NCI-H1105 treated with DMSO at 0.1 percent for 48 hours (cell line): ENCODE measurements at places on chromosomes 5 and 9.

- peak; percentile 40 for DNase-seq
Measured at GRCh38 chr5:177446200-177447065, at the start of gene PRR7. TSS of gene PRR7 (plus strand) at chr5:177446814. CDS start at chr5:177455068, 8,254 bp downstream.

- peak; percentile 67 for DNase-seq
Measured at GRCh38 chr9:121399883-121400607, 30.0 kb upstream of the STOM start.

- no peak for DNase-seq
Measured at GRCh38 chr5:69285448-69286116, 47.0 kb downstream of the CCDC125 start.

DNA sequence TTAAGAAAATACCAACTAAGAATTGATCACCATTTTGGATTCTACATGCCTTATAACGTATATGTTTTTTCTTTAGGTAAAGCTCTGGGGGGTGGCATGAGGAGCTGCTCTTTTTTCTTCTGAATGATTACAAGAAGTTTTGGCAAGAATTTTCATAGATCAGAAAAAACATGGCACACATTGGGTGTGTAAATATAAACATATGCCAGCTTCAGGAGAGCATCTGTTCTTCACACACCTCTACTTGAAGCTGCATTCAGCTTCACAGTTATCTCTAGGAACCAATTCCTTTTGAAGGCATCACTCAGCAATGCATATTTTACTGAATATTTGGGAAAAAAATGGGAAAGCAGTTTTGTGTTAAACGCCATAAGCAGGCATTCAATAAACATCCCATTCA is 122.7 kb upstream of the GHR start:
- DNase-seq: no peak

DNA sequence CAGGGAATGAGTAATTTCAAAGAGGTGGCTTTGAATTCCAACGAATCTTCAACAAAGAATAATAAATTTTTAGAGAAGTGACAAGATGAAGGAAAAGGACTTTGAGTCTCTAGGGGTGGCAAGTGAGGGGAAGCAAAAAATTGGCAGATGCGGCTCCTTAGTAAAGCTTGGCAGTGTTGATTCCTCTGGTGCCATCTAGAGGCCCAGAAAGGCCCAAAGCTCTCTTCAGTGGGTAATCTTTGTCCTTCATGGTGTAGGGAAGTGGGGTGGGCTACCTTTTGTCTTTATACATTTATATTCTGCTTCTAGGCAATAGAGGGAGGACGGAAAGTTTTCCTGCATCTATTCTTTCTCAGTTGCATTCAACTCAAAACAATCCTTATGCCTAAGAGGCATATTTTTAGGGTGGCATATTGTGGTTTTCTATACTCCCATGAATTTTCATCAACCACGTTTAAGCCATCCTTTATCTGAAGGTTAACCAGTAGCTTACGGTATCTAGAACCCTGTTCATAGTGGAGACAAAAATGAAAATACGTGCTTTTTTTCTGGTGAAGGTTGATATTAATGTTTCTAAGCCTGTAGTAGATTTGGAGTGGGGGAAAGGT is 17.5 kb upstream of the ROPN1L start:
- DNase-seq: peak; percentile 40

DNA sequence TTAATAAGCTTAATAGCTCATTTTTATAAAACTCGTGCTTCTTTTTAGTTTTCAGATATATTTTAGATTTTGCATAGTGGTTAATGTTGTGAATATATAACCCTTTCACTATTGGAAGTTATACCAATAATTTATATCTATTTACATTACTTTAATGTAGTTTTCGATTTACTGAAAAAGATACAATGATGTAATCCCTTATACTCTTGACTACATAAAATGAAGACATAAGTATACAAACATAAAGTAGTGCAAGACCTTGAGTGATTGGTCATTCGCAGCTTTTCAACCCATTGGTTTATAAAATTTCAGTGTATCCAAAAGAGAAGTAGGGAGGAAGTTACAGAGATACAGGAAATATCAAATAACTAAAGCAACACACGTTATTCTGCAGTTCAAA is 84.3 kb upstream of the GRHPR start:
- no peak for DNase-seq

DNA sequence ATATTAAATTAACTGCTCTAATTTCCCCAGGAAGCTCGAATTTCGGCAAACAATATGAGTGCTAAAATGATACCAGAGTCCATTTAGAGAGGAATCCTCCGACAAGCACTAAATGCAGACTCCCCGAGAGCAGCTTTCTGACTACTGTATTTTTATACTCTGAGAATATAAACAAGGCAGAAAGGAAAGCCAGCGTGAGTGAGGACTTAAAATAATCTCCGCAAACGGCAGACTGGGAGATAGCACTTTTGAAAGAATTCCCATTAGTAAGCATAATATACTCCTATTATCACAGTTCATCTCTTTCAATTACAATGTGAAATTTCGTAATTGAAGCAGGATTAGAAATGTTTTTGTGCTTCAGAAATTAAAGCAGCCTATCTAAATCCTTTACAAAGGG is 269.4 kb upstream of the PANK3 start:
- no peak for DNase-seq
